ENCODE measurements at places on chromosomes 1 and 21. TPM values are rescaled to one million over a fixed set of nuclear protein-coding genes. Genes with fewer than 3 reads are reported as not detected.

Gene KRTAP12-1
- polyA plus RNA-seq: not detected

Gene SPRR2E
- not detected for polyA plus RNA-seq

Gene SPRR2D
- not detected for polyA plus RNA-seq

Gene ARTN
- not detected for polyA plus RNA-seq

Gene COL16A1
- not detected for polyA plus RNA-seq

Gene PPFIA4
- polyA plus RNA-seq: not detected

All from CD4-positive, CD25-positive, alpha-beta regulatory T cell (primary cell).